ENCODE measurements at places on chromosomes 3 and 15. TPM values are rescaled to one million over a fixed set of nuclear protein-coding genes. Genes with fewer than 3 reads are reported as not detected.

Gene IQCB1
- total RNA-seq: 18.6 TPM

Gene ANKRD34C
- total RNA-seq: not detected

Gene SRPRB
- 91.8 TPM for total RNA-seq

Gene ARNT2
- 8.6 TPM for total RNA-seq

Gene CIP2A
- 58.3 TPM for total RNA-seq

Gene TARS3
- 12.5 TPM for total RNA-seq

Gene BUB1B
- 45.2 TPM for total RNA-seq

Gene CCR5
- not detected for total RNA-seq

Gene NTRK3
- 0.44 TPM for total RNA-seq

Gene THSD4
- total RNA-seq: 102 TPM

Gene VEPH1
- 131 TPM for total RNA-seq
